Activated naive CD4-positive, alpha-beta T cell treated with anti-CD3 and anti-CD28 coated beads, Interleukin-2, amount 10 ng/mL, durations not matched to agents 7 days and 5 days (primary cell): ENCODE measurements at places on chromosomes 6 and 20.
A peak's percentile ranks its signal among the peaks of the same experiment; 100 is the strongest.

DNA sequence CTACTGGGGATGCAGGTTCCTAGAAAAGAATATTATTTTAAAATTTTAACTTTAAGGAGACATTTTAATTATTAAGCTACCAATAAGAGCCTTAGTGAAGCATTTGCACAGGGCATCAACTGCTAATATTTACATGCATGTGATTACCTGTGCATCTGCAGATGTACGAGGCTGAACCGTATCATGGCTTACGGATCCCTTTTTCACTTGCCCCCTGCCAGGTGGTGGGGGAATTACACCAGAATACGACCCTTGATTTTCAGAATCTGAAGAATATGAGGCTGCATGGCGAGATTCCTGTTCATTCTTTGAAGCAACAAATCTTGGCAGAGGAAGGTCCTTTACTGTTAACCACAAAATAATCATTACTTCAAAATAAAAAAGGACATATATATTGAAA is 42.7 kb downstream of the REPS1 start:
- no peak for DNase-seq

- DNase-seq = no peak
These were observed 99.6 kb upstream of the HMGCLL1 start for GRCh38 chr6:55678330-55679224.

- no peak for DNase-seq
These were observed 31.0 kb downstream of the ASCC3 start for GRCh38 chr6:100850174-100850573.

- peak; percentile 23 for DNase-seq
These were observed 34.6 kb upstream of the PNPLA1 start for GRCh38 chr6:36235309-36235708.

GRCh38 chr6:158461954-158462353 is 97.9 kb upstream of the TMEM181 start:
- DNase-seq = no peak

GRCh38 chr6:41874741-41875140 is 20.4 kb downstream of the USP49 start:
- no peak for DNase-seq

DNA sequence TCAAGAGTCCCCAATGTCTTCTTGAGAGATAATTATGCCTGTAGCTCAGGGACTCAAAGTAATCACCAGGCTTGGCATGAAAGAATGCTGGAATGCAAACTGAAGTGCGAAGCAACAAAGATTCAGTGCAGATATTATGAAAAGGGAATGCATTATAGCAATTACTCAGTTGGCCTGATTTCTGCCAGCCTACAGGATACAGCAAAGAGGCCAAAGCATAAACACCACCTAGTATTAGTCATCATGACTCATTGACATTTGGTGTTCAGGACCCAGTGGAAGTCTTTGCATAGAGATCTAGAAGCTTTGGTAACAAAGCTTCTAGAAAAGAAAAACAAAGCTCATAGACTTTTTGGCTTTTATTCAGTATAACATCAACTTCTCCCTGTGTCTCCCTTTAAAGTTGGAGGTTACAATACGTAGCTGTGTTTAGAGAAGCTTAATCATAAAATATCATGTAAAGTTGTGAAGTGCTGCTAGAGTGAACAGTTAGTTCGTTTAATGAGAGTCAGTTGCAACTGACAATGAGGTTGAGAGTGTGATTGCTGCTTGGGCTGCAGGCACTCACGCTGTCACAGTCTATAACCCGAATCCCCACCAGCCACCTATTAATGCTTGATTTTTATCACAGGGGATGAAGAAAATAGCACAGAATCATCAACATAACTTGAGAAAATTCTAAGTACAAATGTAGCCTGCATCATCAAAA is 932.7 kb downstream of the TFAP2A start:
- no peak for DNase-seq

GRCh38 chr20:38872036-38872435 is 54.2 kb upstream of the FAM83D start:
- no peak for DNase-seq

- DNase-seq = no peak
These were observed 120.2 kb upstream of the MAP3K4 start for GRCh38 chr6:160871320-160871719.

- no peak for DNase-seq
These were observed 711.9 kb upstream of the EYS start for GRCh38 chr6:66418906-66419305.

DNA sequence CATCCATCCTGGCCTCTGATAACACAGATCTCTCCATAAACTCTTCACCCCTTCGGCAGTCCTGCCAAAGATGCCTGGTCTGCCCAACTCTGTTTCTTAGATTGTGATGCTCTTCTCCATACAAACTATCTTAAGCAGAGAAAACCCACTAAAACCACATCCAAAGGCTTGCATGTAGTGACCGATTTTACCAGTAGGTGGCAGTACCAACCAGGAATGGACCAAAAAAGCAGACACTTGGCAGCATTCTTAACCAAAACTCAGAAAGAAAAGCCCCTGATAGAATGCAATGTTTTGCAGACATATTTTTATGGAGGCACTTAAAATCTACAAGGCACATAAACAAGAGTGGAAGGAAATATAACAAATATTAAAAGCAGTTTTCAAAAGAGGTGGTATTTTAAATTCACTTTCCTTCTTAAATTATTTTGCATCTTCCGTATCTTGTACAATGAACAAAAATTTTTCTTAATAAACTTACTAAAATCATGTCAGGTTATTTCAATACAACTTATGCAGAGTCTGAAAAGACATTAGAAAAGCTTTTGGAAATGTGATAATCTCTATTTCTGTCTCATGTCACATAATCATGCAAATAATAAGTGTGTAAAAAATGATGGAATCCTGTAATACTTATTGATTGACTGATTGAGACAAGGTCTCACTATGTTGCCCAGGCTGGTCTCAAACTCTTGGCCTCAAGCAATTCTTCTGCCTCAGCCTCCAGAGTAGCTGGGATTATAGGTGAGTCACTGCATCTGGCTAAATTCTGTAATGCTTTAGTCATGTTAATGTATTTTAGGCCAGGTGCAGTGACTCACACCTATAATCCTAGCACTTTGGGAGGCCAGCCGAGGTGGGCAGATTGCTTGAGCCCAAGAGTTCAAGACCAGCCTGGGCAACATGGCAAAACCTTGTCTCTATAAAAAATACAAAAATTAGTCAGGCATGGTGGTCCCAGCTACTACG is 29.4 kb downstream of the LRP11 start:
- peak; percentile 81 for DNase-seq

GRCh38 chr6:152571089-152571488 is 66.1 kb downstream of the SYNE1 start:
- DNase-seq = no peak

- DNase-seq = no peak
These were observed 48.7 kb downstream of the GFRA4 start for GRCh38 chr20:3614466-3614865.

DNA sequence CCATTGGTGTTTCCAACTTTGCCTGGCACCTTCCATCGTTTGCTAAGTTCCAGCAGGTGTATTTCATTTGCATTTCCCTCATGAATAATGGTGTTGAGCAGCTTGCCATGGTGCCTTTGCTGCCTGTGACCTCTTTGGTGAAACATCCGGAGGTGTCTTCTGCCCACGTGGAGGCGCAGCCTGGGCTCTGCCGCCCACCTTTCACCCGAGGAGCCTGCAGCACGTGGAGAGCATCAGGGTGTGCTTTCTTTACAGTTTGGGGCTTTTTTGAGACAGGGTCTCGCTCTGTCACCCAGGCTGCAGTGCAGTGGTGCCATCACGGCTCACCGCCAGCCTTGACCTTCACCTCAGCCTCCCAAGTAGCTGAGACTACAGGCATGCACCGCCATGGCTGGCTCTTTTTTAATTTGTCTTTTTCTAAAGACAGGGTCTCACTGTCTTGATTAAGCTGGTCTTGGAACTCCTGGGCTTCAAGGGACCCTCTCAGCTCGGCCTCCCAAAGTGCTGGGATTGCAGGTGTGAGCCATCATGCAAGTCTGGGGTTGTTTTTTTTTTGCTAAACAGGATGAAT is 3.0 kb upstream of the ADRM1 start:
- no peak for DNase-seq

- no peak for DNase-seq
These were observed 925 bp downstream of the FHL5 start for GRCh38 chr6:96563853-96564252.

GRCh38 chr20:51510936-51511605 is 31.4 kb downstream of the NFATC2 start:
- DNase-seq = no peak

DNA sequence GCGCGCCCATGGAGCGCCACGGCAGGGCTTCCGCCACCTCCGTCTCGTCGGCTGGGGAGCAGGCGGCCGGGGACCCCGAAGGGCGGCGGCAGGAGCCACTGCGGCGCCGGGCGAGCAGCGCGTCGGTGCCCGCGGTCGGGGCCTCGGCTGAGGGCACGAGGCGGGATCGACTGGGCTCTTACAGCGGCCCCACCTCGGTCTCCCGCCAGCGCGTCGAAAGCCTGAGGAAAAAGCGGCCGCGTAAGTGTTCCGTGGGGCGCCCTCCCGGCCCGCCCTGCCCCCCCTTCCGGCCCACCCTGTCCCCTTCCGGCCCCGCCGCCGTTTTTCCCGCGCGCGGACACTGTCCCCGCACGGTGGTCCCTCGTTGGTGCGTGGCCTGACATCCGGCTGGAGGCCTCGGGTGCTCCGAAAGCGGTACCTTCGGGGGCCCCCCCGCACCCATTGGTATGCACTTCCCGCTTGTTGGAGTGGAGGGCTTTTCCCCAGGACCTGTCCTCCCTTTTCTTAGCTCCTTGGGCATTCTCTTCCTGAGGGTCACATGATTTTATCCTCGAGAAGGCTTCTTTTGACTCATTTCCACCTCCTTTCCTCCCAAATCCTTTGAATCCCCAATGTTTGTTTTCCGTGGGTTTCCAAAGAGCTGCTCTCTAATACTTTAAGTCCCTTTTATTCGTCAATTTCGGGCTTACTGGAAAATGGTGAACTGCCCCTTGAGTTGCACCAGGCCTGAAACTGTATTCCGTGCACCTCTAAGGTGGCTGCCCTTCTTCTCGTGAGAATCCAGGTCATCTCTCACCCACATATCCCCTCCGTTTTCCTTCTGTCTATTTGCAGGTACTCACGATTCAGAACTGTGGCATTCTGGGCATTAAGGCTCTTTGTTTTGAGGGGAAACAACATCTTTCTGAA is 556 bp downstream of the PANK2 start:
- peak; percentile 65 for DNase-seq

- DNase-seq = no peak
These were observed 17.6 kb downstream of the TFAP2B start for GRCh38 chr6:50836231-50836630.

DNA sequence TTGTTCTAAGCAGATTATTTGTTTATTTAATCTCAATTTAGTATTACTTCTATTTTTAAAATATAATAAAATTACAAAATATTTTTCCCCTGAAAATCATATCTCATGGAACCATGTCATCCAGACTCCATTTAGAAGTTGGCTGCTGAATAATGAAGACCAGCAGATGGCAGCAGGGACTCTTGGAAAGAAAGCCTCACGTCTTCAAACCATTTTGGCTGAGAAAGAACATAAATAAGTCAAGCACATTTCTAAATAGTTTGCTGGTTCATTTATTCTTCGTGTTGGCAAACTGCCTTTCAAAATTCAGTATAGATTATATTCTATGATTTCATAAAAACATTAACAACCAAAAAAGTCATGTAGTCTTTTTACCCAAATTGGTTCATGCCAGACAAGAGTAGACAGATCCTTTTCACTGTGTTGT is 71.7 kb downstream of the RCAN2 start:
- DNase-seq = peak; percentile 36

GRCh38 chr6:106908386-106908840 is 66.1 kb downstream of the CD24 start:
- DNase-seq = no peak

DNA sequence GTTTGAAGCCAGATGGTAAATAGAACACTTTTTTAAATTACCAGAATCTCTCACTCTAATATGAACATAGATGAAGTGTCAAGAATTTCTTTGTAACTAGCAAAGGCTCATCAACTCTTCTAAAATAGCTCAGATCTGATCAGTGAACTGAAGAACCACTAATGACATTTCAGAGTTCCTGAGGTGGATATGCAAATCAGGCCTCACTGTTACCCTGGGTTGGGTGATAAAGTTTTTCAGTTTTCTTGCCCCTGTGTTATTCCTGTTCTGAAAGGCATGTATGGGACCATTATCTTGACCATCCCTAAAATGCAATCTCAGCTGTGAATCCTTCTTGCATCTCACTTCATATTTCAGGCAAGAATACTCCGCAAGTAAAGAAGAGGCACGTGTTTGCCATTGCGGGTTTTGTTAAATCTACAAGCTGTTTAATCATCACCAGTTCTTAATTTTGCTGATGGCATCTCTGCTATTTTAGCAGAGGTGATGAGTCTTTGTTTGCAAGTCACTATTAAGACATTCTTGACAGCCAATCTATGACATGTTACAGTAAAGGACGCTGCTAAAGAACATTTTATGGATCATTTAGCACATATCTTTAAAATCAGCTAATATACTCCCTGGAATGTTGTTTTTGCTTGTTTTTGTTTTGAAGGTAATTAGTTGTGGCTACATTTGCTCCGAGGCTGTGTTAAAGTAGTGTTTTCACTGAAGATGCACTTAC is 47.9 kb downstream of the KHDC1L start:
- no peak for DNase-seq

- no peak for DNase-seq
These were observed 79.1 kb upstream of the PTPN1 start for GRCh38 chr20:50431066-50431450.

DNA sequence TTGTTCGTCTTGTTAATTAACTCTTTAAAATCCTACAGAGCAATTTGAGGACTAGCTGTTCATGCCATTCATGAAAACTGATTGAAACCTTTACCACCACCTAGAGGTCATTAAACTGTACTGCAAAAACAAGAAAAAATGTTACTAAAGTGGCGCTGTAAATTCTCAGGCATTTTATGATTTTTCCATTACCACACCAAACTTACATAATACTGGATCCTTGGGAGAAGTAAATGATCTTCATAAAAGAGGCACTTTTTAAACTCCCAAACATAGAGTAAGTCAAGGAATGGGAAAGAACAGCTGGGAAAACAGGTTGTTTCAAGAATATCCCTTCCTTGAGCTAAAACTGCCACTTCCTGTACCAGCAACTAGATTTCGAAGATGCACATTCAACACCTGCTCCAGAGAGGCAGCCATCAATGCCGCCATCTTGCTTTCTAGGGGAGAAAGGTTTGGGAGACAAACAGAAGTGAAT is 54.3 kb downstream of the MYLIP start:
- no peak for DNase-seq
